IPS DF 6.9 (cell line): ENCODE measurements at places on chromosomes 11 and 22.

GRCh38 chr11:44941259-44942021, 9.2 kb downstream of the TP53I11 start:
- no peak for DNase-seq

DNA sequence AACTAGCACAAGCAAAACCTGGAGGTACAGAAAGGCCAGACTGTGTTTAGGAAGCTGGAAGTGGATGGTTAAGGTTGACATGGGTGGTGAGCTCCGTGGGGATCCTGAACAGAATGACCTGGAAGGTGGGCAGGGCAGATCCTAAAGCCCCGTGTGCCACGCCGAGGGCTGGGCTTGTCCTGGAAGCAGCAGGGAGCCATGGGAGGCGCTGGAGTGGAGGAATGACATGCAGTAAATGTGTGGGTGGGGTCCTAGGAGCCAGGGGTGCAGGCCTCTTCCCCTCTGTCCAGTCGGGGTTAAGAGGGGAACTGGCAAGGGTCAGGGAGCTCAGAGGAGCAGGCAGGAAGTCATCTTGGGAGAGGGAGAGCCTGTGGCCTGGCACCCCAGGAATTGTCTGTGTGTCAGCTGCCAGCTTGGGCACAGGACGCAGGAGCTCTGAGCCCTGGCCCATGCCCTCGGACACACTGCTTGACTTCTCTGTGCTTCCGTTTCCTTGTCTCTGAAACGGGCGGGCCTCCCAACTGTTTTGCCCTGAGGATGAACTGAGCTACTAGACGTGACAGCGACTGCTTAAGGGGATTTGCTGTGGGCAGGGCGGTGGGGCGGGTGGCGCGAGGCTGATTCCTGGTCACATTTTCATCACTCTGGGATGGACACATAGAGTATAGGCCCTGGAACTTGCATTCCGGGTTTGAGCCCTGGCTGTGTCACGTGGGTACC, 75.7 kb downstream of the MPPED1 start:
- DNase-seq = no peak

DNA sequence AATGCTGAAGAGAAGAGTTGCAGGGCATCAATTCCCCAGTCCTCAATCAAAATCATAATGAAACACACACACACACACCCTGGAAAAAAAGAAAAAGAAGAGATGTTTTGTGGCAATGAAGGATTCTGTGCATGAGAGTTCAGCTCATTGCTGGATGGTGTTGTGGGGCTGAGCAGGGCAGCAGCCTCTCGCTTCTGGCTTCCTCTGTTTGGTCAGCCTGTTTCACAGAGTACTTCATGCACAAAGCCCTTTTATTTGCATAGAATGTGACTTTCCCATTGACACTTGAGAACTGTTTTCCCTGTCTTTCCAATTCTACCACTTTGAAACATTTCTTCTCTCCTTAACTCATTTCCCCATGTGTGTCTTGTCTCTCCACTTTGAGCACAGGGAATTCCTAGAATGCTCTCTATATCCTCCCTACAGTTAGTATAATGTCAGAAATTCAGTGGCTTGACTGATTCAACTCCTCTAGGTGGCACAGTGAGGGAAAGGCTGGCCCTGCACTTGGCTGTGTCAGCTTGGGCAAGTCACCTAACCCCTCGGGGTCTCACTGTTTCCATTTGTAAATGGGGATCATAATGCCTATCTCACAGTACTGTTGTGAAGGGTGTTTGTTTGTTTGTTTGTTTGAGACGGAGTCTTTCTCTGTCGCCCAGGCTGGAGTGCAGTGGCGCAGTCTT, 25.4 kb upstream of the BSX start:
- no peak for DNase-seq

DNA sequence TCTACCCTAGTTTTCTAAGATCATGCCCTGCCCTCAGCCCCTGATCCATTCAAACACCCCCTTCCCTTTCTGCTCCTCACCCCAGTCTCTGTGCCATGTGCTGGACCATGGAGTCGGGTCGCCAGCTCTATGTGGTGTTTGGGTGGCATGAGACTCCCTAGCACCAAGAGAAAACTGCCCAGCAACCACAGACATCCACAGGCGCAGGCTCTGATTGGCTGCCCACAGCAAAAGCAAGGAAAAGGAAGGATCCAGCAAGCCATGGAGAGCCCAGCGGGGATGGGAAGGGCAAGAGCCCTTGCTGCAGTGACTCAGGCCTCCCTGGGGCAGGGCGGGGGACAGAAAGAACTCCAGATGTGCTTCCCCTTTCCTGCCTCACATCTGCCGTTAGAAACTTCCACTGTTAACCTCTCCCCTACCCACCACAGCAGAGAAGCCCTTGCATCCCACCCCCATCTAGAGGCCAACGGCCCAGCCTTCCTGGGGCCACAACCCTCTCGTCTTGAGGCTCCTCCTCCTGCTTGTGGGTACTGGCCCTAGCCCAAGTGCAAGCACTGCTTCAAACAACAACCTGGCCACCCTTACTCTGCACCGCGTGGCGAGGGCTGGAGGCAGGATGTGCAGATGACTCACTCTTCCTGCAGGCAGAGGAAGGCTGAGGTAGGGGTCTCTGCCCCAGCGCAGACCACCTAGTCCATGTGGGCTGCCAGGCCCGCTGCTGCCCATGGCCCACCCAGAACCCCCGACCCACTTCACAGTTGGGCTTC, 9.7 kb upstream of the AHNAK start:
- no peak for DNase-seq

DNA sequence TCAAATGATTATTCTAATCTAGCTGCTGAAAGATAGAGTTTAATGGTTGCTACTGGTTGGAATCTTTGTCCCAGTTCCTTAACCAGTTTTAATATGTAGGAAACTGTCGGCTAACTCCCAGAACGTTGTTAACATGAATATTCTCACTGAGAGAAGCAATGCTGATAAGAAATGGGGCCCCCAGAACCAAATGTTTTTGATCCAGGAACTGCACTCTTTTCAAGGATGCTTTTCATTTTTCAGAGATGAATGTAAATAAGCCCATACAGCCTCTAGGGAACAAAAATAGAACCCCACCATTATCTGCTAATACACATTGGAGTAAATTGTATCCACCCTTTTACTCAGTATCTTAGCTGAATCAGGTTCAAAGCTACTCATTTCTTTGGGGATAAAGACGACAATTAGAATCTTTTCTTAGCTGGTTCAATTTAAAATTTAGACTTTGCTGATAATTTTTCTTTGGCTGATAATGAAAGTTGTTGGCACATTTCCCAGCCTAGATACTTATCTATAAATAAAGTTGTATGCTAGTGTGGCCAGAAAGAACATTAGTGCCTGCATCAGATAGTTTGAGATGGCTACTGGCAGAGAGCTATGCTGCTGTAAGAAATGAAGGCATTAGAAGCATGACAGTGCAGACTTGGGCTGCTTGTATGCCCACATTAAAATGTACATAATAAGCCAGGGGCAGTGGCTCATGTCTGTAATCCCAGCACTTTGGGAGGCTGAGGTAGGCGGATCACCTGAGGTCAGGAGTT, 323.3 kb upstream of the PDGFD start:
- DNase-seq = no peak

GRCh38 chr22:28102151-28102812, 183.2 kb upstream of the PITPNB start:
- DNase-seq = no peak

DNA sequence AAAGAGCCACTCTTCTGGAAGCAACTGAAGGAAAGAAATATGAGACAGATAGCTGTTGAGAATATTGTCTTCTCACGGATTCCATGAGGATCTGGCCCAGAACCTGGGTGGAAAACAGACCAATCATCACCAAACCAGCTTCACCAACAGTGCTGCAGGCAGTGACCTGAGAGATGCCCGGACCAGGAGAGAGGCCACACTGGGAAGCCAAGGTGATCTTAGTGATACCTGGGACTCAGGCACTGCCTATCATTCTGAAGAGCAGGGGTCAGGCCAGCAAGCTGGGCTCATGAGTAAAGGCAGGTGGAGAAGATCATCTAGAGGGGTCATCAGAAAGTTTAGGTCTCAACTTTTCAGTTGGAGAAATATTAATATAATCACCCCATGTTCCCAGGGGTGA, 595.8 kb upstream of the CADM1 start:
- no peak for DNase-seq

DNA sequence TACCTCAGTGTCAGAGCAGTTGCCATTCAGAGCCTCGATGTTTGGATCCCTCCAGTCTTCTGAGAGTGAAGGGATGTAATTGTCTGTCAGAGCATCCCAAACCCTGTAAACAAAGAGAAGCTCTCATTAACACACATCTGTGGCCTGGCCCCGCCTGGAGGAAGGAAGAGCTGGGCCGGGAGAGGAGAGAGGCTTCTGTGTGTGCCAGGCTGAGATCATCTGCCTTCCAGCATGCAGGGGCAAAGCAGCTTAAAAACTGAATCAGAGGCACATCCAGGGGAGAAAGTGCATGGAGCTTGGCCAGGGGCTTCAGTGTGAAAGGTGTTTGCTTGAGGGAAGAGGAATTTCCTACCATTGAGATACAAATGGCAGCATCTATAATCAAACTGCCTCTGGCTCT, 14.5 kb downstream of the FEZ1 start:
- DNase-seq = no peak

DNA sequence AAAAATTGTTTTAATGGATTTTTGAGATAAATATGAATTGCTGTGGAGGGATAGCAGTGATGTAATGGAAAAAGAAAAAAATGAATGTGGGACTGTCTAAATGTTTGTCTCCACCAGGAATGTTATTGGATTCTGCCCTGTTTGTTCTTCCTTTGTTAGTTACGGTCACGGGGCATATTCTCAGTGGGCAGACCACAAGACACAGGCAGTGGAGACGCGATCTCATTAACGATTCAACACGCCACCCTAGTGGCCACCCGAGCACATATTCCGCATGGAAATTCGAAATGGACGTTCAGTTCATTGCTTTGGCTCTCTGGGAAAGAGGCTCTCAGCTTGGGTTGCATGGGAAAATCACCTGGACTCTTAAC, 151.8 kb upstream of the TTC12 start:
- DNase-seq = no peak

GRCh38 chr11:86124251-86125233, 55.7 kb upstream of the PICALM start:
- DNase-seq = no peak

DNA sequence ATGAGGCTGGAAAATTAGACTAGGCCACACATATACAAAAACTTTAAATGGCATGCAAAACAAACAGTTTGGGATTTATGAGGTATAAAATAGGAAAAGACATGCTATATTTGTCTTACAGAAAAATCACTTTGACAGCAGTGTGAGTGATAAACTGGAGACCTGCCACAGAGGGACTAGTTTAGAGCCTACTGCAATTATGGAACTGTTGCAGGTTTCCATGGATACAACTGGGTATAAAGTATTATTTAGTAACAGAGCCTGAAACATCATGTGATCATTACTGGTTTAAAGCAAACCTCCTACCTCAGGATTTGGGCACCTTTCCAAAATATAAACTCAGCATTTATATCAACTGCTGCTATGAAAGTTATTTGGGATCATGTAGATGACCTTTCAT, 1032.5 kb downstream of the DLG2 start:
- DNase-seq = no peak

DNA sequence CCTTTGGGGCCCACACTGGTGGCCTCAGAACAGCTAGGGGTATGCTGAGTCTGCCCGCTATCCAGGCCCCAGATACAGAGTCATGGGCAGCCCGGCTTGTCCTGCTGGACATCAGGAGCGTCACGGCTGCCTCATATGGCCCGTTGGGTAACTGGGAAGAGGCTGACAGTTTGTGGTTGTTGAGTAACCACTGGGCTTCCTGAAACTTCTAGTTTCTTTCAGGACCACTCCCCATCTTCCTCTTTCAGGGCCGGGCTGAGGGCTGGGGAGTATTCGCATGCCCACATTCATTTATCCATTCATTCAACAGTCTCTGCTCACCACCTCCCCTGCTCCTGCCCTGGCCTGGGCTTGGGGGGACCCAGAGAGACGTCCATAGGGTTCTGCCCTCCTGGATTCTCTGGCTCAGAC, 13.4 kb upstream of the P2RY2 start:
- DNase-seq = no peak

GRCh38 chr11:15490535-15490934, 375.8 kb downstream of the INSC start:
- no peak for DNase-seq

- no peak for DNase-seq
Measured at GRCh38 chr22:48407256-48407955, 1420.3 kb downstream of the BRD1 start.

- no peak for DNase-seq
Measured at GRCh38 chr11:18027475-18027874, 14.6 kb upstream of the SERGEF start.

- no peak for DNase-seq
Measured at GRCh38 chr22:46297151-46297812, 612 bp downstream of the GTSE1 start.

GRCh38 chr11:122749005-122749687, 89.2 kb upstream of the CRTAM start:
- no peak for DNase-seq

DNA sequence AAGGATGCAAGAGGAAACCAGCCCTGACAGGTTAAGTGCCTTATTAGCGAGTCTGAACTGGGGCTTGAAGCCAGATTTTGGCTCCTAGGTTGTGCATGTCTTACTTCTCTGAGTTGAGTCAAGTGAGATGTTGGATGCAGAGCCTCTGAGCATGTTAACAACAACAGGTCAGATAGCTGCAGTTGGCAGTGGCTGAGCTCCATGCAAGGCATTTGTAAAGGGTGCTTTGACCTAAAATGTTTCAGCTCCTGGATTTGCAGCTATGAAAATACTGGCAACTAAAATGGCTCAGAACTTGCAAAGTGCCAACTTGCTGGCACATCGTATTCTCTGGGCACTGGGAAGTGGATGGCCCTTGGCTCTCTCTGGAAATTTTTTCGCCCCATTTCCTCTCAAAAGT, 16.4 kb upstream of the CSRP3 start:
- DNase-seq = no peak

DNA sequence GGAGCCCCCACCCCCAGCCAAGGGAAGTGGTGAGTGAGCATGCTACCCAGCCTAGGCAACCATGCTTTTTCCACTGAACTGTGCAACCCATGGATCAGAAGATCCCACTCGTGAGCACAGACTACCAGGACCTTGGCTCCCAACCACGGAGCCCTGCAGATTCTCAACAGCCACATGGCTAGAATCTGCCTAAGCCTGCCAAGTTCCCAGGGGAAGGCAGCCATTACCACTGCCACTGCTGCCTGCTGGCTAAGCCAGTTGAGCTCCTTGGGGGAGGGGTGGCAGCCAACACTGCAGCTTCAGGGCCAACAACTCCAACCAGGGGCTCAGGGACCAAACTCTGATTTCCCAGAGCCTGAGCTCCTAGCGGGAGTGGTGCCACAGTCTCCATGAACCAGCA, 195.8 kb downstream of the DLG2 start:
- no peak for DNase-seq

DNA sequence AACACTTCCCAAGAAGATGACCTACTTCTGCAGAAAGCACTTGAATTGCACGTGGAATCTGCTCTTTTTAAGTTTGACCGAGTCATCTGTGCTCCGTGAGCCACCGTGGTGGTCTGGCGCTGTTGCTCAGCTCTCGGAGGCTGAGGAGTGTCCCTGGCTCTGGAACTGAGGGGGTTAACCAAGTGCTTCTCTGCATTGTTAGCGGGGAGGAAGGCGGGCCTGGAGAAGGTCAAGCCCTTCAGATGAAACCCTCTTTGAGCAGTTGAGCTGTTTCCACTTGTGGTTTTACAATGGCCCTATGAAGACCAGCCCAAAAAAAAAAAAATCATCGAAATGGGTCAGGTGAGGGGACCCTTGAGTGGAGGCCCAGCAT, 286.4 kb downstream of the NTM start:
- no peak for DNase-seq

GRCh38 chr11:131675121-131675888, 304.9 kb downstream of the NTM start:
- no peak for DNase-seq
